ENCODE measurements at places on chromosomes 6 and 20.

GRCh38 chr20:60310560-60311349, 352.5 kb downstream of the CDH26 start:
- no peak for DNase-seq

GRCh38 chr6:117338567-117338966, 73.2 kb downstream of the VGLL2 start:
- DNase-seq = no peak

DNA sequence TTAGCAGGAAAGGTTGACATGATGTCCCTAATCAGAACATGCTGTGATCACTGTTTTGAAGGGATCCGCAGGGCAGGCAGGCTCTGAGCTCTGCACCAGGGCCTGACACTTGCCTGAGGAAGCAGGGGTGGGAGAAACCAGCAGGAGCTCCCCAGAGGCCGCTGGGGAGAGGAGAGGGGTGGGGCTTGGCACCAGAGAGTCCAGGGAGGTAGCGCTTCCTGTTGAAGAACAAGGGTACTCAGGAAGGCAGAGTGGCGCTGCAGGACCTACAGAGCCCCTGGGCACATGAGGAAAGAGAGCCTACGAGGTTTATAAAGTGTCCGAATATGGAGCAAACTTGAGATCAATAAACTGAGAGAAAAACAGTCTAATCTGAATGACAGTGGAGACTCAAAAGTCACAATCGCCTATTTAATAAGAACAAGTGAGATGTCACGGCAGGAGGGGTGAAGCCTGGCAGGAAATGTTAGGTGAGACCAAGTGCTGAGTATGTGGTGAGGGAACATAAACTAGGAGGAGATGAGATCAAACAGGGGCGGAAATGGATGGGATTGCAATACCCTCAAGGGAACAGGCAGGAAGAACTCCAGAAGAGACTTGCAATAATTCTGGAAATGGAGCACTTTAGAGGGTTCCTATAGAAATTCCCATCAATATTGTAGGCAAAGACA, 5.8 kb upstream of the TBXT start:
- DNase-seq = no peak

GRCh38 chr6:112806163-112806865, 459.2 kb downstream of the RFPL4B start:
- DNase-seq = no peak

- DNase-seq = no peak
Observed at GRCh38 chr6:168684906-168685305, 243.9 kb downstream of the SMOC2 start.

DNA sequence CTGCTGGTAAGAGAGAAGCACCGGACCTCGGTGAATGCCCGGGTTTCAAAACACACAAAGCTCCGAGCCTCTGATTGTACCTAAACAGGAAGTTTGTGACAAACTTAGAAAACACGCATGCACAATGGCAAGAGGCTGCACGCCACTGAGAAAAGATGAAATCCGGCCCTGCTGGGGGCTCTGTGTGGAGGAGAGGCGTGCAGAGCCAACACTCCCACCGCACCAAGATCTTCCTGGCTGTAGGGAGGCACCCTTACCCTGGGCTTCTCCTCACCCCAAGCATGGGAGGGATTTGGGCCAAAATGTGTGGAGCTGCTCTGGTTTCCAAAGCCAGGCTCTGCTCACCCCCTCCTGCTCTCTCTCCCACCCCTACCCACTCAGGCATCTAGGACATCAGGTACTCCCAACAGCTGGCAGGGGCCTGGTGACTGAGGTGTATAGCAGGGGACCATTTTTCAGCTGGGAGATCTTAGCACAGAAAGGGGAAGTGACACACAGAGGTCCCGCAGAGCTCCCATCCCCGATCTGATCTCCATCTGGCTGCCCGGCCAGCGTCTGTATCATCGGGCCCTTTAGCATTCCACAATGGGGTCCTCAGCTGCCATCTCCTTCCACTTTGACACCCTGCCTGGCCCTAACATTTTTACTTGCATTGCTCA, 84.2 kb downstream of the TRERF1 start:
- DNase-seq = no peak

- no peak for DNase-seq
Observed at GRCh38 chr6:69105288-69105687, 470.2 kb downstream of the ADGRB3 start.
